T47D (cell line): ENCODE measurements at places on chromosomes 7 and 10.
A peak's percentile ranks its signal among the peaks of the same experiment; 100 is the strongest.

GRCh38 chr10:106360870-106361269, 803.6 kb downstream of the SORCS1 start:
- DNase-seq, result no peak

DNA sequence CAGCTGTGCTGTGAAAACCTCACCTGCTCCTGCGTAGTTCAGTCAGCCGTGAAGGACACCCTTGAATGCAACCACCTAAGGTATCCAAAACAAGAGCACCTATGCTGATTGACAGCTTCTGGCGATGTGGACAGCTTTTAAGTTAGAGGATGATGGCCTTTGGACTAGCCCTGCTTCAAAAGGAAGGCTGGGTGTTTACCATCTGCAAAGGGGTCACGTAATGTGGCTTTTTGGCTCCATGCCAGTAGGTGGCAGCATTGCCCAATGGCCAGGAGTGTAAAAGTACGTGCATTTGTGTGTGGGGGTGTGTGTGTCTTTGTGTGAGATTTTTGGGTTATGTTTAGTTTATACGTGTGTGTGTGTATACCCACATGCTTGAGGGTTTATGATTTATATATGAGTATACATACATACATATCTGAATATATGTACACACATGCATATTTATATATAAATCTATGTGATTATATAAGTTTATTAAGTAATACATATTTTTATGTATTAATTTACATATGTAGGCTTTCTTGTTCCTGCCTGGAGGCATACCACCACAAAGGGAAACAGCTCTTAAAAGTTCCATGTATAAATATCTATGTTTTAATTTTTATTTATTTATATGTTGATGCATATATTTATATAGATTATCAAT, 236.3 kb upstream of the ANKRD30A start:
- DNase-seq, result peak; percentile 80

GRCh38 chr7:114422507-114423501, 8.2 kb downstream of the FOXP2 start:
- no peak for DNase-seq

DNA sequence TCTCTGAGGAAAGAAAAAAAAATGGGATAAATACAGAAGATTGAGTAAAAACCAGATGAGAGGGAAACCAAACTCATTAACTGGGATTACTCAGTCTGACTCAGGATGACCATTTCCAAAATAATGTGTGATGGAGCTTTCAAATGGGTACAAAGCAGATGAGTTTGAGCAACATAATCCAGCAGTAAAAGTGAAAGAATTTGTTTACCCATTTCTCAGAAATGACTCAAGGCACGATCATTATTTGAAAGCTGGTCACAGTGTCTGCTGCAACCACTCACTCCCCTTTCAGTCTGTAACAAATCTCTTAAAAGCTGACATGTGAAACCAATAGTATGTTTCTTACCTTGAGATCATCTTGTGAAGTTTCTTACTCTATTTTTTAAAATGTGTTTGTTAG, 104.7 kb upstream of the KLF14 start:
- no peak for DNase-seq

DNA sequence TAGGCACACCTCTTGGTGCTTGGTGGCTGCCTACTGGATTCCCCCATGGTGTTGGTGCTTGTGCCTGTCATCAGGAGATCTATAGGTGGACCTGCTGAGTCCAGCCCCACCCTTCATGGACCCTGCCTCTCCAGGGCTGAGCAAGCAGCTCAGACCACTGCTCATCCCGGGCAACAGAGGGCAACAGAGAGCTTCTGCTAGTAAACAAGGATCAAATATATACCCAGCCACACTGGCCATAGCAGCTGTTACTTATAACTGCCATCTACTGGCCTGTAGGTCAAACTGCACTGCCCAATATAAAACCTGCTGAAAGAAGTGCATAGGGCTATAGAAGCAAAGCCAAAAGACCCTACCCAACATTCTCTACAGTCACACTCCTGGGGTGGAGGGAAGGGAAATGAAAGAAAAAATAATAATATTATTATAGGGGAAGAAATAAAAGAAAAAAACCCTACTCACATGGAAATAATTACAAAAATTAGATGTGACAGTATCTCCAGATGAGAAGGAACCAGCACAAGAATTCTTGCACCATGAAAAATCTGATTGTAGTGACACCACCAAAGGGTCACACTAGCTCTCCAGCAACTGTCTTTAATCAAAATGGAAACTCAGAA, 54.9 kb upstream of the ZNF800 start:
- no peak for DNase-seq

DNA sequence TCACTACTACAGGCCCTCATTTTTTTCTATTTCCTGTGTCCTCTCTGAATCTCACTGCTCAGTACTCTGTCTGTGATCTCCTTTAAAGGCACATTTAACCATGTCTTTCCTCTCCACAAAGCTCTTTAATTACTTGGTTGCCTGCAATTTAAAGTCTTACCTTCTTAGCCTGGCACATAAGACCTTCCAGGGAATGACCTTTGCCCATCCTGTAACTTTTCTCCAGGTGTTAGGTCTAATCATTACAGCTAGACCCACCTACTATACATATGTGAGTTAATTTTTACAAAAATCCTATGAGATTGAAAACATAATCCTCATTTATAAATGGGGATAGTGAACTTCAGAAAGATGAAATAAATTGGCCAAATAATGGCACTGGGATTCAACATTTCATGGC, 244.1 kb upstream of the RHOBTB1 start:
- no peak for DNase-seq

GRCh38 chr7:117951691-117952280, 78.5 kb upstream of the CTTNBP2 start:
- peak; percentile 40 for DNase-seq

DNA sequence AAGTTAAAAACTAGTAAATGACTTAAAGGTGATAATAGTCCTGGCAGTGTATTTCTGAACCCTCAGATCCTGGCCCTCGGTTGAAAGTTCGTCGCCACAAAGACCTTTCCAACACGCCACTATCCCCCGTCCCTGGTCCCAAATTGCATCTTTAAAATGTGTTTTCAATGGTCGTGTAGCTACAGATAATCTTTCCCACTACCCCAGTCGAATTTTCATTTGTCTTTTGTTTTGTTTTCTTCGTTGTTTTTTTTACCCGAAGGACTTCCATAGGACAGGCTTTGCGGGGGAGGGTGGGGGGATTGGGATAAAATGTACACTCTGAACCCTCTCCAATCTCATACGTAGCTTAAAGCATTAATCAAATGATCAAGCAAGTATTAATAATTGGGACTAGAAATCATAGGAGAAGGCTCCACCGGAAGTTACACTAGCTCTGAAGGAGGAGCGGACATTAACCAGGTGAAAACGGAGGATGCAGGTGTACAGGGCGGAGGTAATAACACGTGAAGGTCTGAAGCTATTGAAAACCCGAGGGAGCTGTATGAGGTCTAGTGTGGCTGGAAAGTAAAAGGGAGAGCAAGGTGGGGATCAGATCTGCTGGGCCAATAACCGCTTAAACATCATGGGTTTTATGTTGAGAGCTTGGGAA, 32.8 kb upstream of the PHF14 start:
- DNase-seq, result peak; percentile 51

- DNase-seq, result no peak
Measured at GRCh38 chr7:40880581-40880980, 745.8 kb downstream of the SUGCT start.

DNA sequence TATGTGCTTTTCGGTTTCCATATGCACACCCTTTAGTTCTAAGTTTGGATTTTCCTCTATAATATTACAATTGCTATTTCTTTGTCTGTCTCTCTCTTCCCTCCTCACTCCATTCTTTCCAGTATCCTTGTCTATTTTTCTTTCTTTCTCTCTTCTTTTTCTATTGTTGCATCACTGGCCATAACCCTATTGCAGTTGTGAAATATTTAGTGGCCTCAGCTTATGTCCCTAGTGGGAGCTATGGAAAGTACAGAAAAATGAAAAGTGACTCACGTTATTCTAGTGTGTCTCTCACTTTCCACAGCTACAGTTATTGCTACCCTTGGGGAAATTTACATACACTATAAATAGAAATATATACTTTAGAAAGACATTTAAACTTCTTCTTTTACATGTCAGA, 59.1 kb downstream of the CNTNAP2 start:
- DNase-seq, result no peak

GRCh38 chr7:46170792-46171191, 249.7 kb upstream of the IGFBP3 start:
- no peak for DNase-seq

GRCh38 chr7:51456-52068, 140.8 kb upstream of the FAM20C start:
- DNase-seq, result no peak

DNA sequence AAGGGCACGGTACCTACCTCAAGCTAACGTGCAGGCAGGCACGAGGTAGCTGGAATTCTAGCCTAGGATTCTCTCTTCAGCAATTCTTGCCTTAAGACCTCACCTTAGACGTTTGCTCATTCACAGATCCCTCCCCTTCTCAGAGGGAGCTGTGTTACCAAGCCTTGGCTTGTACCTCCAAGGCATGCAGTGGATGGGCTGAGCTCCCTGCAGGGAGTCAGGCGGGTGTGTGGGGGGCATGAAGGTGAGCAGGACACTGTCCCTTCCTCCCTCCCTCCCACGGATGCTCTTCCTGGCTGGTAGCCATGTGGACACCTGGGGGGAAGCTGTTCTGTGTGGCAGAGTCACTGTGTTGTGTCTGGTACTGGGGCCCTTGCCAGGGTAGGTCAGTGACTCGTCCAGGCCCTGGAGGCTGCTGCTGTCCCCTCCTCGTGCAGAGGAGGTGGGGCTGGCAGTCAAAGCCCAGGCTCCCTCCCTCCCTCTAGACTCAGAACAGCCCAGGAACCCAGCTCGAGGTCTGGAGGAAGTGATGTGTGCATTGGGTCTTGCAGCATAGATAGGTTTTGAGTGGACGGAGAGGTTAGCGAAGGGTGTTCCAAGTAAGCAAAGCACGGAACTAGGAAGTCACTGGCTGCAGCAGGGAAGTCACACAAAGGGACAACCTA, 222.2 kb upstream of the SH2B2 start:
- DNase-seq, result no peak

DNA sequence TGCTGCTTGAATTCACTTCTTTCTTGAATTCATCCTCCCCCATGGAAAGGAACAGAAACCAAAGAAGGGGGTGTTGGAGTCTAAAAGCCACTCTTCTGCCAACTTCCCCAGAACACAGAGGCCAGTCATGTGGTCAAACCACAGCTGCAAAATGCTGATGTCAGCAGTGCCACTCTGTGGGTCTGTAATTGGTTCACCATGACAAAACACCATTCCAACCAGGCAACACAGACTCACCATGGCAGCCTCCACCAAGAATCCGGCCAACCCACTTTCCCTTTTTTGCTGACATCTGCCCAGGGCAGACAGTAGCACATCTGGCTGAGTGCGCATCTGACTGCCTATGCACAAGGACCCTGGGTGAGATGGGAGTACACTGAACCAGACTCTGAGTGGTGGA, 16.8 kb downstream of the OSBPL3 start:
- no peak for DNase-seq

DNA sequence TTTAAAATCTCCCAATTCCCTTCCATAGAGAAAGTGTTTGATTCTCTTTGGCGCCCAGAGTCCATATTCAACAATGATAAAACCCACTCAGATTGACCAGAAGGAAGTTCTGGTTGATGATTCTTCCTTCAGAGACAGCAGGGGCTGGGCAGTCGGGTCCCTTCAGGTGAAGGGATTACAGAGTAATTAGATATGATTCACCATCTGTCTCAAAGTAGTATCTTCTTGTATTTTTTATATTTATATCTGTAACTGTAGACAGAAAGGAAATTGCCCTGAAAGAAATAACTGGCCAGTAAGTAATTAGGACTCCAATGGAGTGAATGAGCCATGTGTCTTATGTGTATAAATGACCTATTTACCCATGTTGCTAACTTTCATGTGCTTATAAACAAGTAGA, 156.0 kb downstream of the PLCE1 start:
- DNase-seq, result no peak

GRCh38 chr7:129617652-129618051, 6.1 kb downstream of the NRF1 start:
- DNase-seq, result no peak

- no peak for DNase-seq
Measured at GRCh38 chr7:44977304-44977958, 1.4 kb downstream of the MYO1G start.

GRCh38 chr10:51075873-51076229, 1.6 kb downstream of the PRKG1 start:
- DNase-seq, result no peak

- DNase-seq, result no peak
Measured at GRCh38 chr10:71161425-71161824, 50.9 kb upstream of the UNC5B start.

GRCh38 chr7:19928247-19928646, 154.8 kb upstream of the TMEM196 start:
- DNase-seq, result no peak

DNA sequence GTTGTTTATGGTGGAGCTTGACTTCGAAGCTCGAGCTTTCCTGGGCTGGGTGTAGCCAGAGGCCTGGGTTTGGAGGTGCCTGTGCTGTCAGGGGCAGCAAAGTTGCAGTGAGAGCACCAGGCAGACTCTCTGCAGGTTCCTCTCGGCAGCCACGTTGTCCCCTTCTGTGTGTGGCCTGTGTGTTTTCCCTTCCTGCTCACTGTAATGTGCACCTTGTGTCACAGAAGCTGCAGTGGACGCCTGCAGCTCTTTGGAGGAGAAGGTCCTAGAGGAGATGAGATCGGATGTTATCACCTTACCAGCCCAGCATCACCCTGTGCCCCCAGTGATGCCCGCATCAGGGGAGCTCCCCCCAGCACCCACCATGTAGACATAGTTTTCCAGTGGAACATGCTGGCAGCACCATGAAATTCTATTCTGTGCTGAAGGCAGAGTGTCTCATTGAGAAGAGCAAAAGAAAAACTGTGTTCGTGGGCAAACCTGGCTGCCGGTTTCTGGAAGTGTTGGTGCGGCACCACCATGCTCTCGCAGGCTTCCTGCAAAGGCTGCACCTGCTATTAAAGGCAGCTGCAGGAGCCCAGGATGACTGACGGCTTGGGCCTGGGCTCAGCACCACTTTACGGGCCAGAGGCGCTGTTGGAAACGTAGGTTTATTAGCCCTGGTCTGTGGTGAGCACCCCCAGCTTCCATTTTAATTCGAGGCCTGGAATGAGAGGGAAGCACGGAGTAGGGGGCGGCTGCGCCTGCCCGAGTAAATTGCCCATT, 609.8 kb upstream of the FOXK1 start:
- no peak for DNase-seq

DNA sequence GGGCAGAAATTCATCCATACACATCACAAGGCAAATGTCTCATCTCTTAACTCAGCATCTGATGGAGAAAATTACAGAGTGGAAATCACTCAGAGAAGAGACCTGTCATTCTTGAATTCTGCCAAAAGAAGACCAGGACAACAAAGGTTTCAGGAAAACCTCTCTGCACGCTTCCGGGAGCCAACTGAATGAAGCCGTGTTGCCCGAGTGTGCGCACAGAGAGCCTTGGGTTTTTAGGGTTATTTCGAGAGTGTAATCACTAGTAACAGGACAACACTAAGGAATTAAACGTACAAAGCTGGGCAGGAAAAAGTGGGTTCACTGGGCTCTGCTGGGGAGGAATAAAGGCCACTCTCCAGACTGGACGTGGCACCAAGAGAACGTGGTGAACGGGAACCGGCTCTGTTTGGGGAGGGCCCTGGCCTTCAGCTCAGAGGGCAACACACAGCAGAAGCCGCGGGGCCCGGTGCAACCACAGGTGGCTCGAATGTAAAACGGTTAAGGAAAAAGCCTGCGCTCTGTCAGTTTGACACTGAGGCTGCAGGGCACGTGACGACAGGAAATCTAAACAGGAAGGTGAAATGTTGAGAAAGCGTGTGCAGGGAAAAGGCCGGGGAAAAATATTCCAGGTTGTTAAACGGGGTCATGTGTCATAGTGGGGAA, 331.5 kb downstream of the DNAJB6 start:
- no peak for DNase-seq
